ENCODE measurements at places on chromosomes 6 and 20.

DNA sequence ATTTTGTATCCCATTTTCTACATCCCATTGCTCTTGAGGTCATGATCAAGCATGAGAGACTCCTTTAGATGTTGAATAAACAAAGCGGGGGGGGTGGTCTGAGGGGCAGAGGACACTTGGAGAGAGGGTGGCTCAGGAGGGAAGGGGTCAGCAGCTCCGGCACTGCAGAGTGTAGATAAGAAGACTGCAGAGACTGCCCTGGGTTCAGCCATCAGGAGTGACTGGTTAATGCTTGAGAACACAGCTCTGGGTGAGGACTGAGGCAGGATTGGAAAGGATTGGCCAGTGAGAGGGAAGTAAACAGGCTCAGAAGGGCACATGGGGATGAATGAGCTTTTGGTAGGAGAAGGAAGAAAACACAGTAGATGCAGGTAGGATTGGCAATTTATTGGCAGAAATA, 205.3 kb upstream of the CNR1 start:
- DNase-seq, result no peak

DNA sequence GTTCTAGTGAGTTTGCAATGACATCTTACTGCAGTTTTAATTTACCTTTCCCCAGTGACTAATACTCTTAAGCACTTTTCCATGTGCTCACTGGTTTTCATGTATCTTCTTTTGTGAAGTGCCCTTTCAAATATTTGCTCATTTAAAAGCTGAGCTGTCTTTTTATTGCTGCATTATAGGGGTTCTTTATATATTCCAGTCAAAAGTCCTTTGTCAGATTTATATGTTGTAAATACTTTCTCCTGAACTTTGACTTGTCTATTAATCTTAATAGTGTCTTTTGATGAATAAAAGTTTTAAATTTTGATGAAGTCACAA, 50.2 kb upstream of the ELOVL5 start:
- no peak for DNase-seq

GRCh38 chr20:24838546-24839535, 110.2 kb upstream of the CST7 start:
- DNase-seq, result no peak

- DNase-seq, result no peak
Observed at GRCh38 chr6:128979071-128979470, 96.1 kb downstream of the LAMA2 start.

DNA sequence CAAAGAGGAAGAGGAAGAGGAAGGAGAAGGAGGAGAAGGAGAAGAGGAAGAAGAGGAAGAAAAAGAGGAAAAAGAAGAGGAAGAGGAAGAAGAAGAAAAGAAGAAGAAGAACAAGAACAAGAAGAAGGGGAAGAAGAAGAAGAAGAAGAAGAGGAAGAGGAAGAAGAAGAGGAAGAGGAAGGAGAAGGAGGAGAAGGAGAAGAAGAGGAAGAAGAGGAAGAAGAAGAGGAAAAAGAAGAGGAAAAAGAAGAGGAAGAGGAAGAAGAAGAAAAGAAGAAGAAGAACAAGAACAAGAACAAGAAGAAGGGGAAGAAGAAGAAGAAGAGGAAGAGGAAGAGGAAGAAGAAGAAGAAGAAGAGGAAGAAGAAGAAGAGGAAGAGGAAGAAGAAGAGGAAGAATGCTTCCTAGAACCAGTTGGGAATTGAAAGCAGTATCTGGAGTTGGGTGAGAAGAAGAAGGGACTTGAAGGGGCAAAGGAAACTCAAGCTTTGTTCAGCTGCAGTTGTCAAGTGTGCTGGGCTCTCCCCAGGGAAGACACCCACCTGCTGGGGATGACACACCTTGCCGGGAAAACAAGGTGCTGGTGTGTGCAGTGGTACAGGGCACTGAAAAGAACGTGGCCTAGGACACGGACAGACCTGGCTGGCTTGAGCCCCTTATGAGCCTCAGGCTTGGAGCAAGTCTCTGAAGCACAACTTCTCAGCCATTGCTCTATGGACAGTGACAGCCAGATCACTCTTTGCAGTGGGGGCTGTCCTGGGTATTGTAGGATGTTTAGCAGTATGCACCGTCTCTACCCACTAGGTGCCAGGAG, 30.1 kb upstream of the ARFGEF2 start:
- no peak for DNase-seq

GRCh38 chr20:33163856-33164762, 3.9 kb upstream of the BPIFA2 start:
- no peak for DNase-seq

- DNase-seq, result no peak
Observed at GRCh38 chr6:93575495-93576267, 156.3 kb upstream of the EPHA7 start.

GRCh38 chr20:33650753-33651561, 11.2 kb upstream of the C20orf144 start:
- DNase-seq, result no peak

DNA sequence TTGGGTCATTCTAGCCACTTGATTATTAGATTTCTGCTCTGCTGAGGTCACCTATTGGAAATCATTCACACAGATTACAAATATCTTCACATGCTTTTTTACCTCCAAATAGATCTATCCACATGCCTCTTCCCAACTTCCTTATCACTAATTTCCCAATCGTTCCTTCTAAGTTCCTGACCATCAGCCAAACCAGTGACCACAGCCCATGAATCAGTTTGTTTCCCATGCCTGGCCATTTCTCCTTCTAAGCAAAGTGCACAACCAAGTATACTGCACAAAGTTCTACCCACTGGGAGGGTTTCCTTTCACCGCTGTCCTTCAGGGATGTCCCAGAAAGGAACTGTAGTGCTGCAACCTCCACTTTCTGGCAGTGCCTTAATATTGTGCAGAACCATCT, 140.5 kb upstream of the SYNDIG1 start:
- DNase-seq, result no peak

GRCh38 chr20:35525639-35526038, 3.8 kb downstream of the C20orf173 start:
- no peak for DNase-seq
